ENCODE measurements at places on chromosomes 1 and 21.

GRCh38 chr1:223378754-223379153 is 14.5 kb upstream of the CCDC185 start:
- DNase-seq = no peak

DNA sequence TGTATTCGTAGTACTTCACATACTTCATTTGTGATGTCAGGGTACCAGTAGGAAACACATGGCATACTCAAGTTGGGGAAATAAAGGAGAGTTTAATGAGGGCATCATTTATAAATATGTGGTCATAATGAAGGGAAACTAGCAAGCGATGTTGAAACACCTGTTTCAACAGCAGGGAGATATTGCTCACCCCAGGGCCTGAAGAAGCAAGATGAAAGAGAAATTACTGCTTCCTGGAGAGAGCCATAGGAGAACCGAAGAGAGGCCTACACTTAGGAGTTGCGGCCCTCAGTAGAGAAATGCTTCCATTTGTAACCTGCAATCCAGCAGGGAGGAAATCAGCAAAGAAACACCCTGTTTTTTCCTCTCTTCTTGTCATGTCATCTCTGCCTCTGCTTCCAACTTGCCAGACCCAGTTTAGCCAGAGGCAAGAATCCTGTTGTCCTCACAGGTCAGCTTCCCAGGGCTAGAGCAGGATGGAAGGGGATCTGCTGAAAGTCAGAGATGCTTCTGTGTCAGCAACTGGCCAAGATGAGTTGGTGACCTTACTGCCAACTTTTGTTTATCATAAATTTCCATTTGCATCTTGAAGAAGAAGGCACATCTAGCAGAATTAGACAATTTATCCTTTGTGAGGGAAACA is 67.6 kb upstream of the TSPAN2 start:
- no peak for DNase-seq

DNA sequence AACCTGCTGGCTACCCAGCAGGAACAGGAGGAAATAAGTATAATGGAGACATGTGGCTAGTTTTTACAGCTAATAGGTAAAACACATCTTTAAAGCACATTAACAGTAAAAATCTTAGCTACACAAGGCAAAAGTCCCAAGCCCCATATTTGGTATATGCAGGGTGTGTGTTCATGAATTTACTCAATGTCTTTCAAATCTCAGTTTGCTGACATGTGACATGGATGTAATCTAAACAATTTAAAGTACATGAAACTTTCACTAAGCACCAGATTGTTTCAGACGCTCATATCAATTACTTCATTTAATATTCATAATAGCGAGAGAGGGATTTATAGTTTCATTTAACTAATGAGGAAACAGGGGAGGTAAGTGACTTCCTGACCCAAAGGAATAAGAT is 3.9 kb downstream of the TACSTD2 start:
- no peak for DNase-seq

GRCh38 chr1:207031016-207031415 is 1.5 kb downstream of the C1orf116 start:
- no peak for DNase-seq

- DNase-seq = no peak
Observed at GRCh38 chr1:207659545-207660153, 14.7 kb downstream of the CR1L start.

DNA sequence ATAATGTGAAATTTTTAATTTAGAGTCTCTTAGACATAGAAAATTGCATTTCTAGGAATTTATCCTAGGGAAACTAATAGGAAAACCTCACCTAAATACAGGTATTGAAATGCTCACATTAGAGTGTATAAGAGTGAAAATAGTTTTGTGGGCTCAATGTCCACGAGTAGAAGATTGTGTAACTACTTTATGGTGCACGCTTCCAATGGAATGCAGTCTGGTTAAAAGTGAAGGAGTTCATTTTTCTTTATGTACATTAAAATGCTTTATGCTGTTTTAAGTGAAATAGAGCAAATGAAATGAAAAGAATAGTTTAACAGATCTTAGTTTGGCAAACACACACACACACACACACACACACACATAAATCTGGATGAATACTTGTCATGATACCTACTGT is 278.2 kb downstream of the USP25 start:
- no peak for DNase-seq

DNA sequence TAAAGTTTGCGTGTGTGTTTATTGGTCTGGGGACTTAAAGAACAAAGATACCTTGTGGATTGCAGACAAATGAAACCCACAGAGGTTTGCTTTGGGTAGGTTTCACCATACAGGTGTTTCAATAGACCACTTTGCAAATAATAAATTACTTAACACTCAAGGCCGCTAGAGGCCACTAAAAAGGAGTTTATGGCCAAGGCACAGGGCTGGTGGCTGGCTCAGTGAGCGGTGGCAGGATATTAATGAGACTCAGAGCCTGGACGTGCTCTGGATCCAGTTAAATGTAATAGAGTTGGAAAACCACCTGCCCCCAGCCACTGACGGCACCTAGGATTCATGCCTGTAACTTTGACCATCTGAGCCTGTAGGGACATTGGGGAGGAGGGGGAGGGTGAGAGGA is 44.5 kb downstream of the LRRC38 start:
- no peak for DNase-seq

- no peak for DNase-seq
Observed at GRCh38 chr1:169509354-169509753, 23.6 kb upstream of the SLC19A2 start.

- no peak for DNase-seq
Observed at GRCh38 chr1:185608177-185608576, 126.0 kb upstream of the HMCN1 start.

DNA sequence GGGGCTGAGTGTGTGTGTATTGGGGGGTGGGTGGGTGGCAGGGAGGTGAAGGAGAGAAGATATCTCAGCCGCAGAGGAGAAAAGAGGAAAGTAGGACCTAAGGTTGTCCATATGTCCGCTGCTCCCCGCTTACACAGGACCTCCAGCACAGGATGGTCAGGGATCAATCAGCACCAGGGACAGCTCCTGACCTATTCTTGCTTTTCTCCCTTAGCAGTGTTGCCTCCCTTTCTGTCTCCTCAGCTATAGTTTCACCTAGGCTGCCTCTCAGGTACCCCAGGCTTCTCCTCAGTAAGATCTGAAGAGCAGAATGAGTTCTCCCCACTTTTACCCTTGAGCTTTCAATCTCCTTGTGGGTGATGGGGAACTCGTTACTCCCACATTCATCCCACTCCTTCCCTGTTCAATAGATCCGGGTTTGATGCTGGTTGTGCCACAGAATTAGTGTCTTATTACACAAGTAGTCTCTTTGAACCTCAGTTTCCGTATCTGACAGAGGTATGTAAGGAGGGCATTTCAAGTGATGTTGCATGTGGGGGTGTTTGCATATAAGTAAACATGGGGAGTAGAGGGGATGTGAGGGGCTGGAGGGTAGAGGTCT is 1.4 kb upstream of the DPH2 start:
- DNase-seq = no peak

- no peak for DNase-seq
Observed at GRCh38 chr1:91606546-91607078, 106.0 kb downstream of the CDC7 start.

All from activated CD8-positive, alpha-beta memory T cell treated with anti-CD3 and anti-CD28 coated beads for 24 hours (primary cell).